Hematopoietic multipotent progenitor cell treated with erythropoietin and hydrocortisone succinate and interleukin-3 and kit ligand, for 4 days (in vitro differentiated cells): ENCODE measurements at places on chromosomes 4 and X.

GRCh38 chr4:1708581-1708980 lies 3.5 kb downstream of the SLBP start:
- no peak for DNase-seq

DNA sequence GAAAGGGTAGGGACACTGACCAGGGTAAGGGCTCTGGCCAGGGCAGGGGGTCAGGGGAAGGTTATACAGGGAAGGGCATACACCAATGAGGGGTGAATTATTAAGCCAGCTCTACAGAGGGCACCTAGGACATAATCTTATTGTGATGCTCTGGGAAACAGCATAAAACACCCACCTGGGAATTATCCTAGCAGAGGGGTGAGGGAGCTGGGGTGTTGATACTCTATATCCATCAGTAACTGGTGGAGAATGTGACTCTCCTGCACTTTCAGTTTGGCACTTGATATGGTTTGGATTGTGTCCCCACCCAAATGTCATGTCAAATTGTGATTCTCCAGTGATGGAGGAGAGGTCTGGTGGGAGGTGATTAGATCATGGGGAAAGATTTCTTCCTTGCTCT lies 291.2 kb downstream of the ASMT start:
- DNase-seq, result no peak

- peak; percentile 74 for DNase-seq
These were observed 98.5 kb upstream of the MAGEB16 start for GRCh38 chrX:35699642-35700041.

DNA sequence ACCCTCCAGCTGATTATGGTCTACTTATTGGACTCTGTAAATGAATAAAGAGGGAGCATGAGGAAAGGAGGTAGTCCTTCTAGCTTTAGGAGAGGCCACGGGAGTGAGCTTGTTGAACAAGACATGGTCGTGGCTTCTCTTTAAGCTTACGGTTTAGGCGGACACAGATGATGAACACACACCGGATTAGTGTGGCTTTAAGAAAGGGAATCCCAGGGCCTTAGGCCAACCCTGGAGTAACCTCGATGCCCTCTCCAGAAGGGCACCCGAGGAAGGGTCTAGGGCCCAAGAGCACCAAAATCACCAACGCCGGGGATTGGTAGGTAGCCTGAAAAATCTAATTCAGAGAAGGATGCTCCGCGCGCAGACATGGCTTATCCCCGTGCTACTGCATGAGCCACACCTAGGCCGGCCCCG lies 39.4 kb downstream of the ERVMER34-1 start:
- DNase-seq, result no peak

DNA sequence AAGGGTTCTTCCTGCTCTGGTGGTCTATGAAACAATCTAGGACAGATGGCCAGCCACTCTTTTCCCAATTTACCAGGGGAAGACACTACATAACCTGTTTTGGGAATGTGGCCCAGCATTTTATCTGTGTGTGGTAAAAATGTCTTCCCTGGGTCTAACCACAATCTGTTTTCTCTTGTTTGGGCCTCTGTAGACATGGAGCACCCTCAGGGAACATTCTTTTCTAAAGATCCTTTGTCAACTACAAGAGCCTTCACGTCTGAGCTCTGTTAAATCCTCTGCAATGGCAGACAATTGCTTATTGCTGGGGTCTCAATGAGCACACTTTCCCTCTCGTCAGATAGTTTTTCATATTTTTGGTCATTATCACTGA lies 35.5 kb downstream of the PLAC1 start:
- no peak for DNase-seq
